ENCODE measurements at places on chromosomes 1 and 21.
A peak's percentile ranks its signal among the peaks of the same experiment; 100 is the strongest.

GRCh38 chr1:167520711-167521206 is 2.4 kb upstream of the CD247 start:
- DNase-seq, result peak; percentile 61

- no peak for DNase-seq
These were observed 414.5 kb downstream of the ADGRL2 start for GRCh38 chr1:82215056-82215852.

GRCh38 chr1:245404952-245405351 is 250.2 kb downstream of the KIF26B start:
- no peak for DNase-seq

GRCh38 chr1:87398641-87399040 is 70.0 kb downstream of the LMO4 start:
- DNase-seq, result no peak

DNA sequence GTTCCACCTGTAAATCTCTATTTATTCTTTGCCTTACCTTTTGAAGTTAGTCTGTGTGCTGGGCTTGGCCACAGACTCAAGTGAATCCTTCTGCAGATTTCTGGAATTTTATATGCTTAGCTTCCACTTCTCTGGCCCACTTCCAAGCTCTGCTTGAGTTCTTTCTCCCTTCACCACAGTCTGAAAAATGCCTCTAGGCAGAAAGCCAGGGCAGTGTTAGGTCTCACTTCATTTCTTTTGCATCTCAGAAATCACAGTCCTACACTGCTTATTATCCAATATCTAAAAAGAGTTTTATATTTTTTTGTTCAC is 48.9 kb downstream of the INKA2 start:
- no peak for DNase-seq

DNA sequence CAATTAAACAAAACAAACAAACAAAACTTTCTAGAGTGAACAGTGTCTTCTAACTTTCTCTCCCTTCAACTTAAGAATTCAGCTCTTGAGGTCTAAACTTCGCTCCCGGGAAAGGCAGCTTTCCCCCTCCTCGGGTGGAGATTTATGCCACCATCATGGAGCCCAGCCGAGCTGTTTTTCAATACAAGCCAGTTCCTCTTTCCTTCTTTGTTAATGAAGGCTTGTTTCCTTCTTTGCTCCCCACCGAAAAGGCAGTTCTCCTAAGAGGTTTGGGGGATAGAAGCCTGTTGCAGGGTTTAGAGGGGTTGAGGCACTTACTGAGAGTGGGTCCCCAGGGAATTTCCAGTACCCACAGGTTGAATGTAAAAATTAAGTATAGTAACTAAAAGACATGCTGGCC is 26.5 kb downstream of the OLIG1 start:
- no peak for DNase-seq

DNA sequence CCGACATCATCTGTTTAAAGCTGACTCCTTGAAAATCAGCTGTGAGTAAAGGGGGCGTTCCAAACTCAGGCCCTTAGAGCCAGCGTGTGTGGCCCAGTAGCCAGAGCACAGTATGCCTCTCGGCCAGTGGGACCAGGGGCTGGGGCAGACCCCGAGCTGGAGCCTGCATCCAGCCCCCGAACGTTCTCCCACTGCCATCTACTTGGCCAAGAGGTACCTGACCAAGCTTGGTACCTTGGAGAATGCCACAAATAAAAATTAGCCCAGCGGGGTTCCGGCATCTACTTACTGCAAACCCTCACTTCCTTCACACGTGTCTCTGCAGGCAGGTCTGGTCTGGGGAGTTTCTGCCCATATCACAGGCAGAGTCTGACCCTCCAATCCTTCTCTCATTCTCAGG is 56.7 kb upstream of the COL6A2 start:
- no peak for DNase-seq

DNA sequence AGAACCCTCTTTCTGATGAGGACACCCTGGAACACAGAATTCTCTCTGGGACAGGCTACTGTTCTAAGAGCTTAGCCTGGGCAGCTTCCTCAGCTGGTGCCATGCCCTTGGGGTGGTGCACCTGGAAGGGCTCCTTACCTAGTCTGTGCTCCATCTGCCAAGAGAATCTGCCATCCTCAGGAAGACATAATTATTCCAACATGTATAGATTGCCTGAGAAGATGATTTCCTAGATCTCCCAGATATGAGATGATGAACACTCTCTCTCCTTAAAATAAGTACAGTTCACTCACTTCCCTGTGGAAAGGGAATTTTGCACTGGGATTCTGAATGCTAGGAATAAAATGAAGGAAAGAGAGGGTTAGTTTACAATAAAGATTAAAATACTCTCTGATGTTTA is 87.6 kb downstream of the NENF start:
- DNase-seq, result no peak

- DNase-seq, result peak; percentile 43
These were observed 39.6 kb upstream of the LDLRAP1 start for GRCh38 chr1:25503551-25504426.

DNA sequence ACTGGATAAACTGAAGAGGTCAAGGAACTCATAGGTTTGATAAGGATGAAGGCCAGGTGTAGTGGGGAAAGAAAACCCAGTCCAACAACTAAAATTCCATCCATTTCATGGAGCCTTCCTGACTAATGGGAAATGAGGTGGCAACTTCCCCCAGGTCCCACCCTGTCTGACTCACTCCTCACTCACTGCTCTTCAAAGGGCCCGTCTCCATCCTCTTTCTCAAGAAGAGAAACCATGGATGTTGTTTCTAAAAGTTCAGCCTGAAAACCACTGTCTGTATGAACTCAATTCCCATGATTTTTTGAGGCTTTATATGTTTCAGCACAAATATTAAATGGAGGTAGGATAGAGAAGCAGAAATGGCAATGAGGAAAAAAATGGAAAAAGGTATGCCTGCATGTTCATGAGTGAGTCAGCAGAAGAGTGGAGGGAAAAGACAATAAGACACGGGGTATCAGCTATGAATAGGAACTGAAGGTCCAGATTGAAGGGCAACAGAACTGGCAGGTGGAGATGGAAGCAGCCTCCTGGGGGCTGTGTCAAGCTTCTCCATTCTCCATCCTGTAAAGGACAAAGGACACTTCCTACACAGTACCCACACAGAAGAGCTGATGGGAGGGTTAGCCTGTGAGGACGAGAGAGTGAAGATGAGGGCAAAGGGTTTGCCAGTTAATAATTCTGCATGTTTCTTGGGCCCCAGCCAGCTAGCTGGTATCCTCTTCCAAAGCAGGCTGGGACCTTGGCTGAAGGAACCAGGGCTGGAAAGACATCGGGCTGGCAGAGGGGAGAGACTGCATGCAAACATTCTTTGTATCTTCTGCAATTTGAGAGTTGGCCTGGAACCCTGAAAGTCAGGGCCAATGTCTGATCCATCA is 5.5 kb upstream of the ELOVL1 start:
- no peak for DNase-seq

GRCh38 chr1:162912061-162912667 is 51.2 kb upstream of the CCDC190 start:
- no peak for DNase-seq

DNA sequence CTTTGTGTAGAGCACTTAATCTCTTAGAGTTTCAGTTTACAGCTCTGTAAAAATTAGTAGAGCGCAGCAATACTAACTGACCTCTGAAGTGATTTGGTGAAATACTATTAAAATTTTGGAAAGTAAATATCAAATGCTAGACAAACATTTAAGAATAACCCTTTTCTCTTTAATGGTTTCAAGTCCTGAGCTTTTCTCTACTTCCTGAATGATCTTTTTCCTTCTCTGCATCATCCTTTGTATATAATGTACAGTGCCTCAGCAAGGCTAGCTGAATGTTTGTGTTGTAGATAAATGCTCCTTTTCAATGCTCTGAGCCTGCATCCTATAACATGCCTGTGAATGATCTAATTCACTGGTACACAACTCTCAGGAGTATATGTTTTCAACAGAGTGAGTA is 272.9 kb downstream of the ADGRL2 start:
- no peak for DNase-seq

DNA sequence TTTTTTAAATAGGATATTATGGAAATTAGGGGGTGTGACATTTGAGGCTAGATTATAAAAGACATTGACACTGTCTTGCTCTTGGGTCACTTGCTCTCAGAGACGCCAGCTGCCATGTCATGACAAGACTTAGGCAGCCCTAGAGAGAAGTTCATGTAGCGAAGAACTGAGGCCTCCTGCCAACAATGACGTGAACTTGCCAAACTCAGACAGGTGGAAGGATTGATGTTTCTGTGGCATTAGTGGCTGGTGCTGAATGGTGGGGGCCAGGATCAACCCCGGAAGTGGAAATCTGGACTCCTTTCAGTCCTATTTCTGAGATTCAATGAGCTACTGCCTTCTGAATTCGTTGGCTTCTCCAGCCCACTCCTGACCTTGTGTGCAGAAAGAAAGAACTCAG is 14.7 kb downstream of the NCF2 start:
- no peak for DNase-seq

- no peak for DNase-seq
These were observed 105.6 kb upstream of the TMPRSS2 start for GRCh38 chr21:41613533-41613909.

DNA sequence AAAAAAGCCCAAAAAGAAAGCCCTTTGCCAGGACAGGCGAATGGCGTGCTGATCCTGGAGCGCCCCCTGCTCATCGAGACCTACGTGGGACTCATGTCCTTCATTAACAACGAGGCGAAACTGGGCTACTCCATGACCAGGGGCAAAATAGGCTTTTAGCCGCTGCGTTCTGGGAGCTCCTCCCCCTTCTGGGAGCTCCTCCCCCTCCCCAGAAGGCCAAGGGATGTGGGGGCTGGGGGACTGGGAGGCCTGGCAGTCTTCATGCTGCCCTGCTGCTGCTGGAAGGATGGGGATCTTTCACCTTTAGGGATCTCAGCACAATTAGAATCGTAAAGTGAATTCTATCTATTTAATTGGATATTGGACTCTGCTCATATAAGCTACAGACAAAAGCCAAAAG is 3.6 kb downstream of the TPRG1L start:
- no peak for DNase-seq

GRCh38 chr1:36411674-36412648 is 14.3 kb upstream of the LSM10 start:
- peak; percentile 66 for DNase-seq

GRCh38 chr1:209569455-209570207 is 13.9 kb upstream of the CAMK1G start:
- DNase-seq, result peak; percentile 75

GRCh38 chr21:23853796-23854379 is 1753.4 kb downstream of the MRPL39 start:
- peak; percentile 8 for DNase-seq

GRCh38 chr1:225754940-225755641 is 22.5 kb upstream of the SRP9 start:
- no peak for DNase-seq

DNA sequence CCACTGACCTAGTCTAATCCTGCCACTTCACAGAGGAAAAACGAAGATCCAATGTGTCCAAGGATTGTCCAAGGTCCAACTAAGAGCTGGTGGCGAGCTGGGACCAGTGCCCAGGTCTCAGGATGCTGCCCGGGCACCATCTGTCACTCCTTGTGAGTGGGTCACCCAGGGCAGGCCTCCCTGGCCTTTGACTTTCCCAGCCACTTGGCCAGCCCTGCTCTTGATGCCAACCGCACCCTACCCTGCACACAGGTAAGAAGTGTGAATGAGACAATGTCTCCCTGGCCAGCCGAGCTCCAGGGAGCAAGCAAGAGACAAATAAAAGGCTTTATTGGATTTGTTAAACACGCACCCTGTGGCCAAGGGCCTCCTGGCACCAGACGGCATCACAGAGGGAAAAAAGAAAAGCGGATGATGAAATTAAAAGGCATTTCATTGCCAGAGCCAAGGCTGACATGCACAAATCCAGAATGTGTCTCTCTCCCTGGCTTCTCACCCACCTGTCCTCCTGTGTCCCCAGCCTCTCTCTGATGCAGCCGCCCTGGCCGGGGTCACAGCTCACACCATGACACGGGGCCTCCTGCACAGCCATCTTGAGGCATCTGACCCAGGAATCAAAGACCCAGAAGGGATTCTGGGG is 72.8 kb downstream of the CAMK2N1 start:
- DNase-seq, result no peak

- DNase-seq, result no peak
These were observed at the start of gene BCL2L15 for GRCh38 chr1:113887402-113888175. Gene BCL2L15, minus strand, starts transcription at chr1:113887581. Its CDS starts 206 bp downstream, at chr1:113887375.

GRCh38 chr1:117606649-117607430 is 992 bp downstream of the TENT5C start:
- peak; percentile 79 for DNase-seq

DNA sequence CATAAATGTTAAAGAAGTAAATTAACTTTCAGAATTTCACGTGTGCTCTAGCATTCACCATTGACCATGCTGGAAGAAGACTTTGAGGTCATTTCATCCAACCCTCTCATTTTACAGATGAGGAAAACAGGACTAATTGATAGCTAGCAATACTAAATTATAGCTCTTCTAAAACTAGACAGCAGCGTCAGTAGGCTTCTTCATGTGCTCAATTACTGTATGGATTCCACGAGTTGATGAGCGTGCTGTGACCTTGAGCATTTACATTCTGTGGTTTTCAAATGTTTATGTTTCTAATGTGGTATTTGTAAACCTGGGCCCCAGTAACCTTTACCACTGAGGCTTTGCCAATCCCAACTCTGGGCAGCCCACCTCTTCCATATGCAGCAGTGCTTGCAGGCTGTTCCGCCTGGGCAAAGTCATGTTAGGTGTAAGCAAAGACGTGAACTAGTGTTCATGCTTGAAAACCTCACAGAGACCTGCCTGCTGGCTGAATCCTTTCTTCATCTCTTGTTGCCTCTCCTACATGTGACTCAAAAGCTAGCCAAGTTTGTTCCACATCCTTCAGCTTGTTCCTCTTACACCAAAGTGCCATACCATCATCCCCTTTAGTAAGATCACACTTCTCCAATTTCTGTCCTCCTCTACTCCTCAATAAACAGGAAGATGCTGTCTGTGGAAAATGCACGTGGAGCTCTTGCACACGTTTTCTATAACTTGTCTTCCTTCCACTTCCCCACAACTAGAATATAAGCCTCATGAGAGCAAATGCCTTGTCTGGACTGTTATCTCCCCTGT is 17.2 kb downstream of the KCNJ15 start:
- DNase-seq, result no peak

DNA sequence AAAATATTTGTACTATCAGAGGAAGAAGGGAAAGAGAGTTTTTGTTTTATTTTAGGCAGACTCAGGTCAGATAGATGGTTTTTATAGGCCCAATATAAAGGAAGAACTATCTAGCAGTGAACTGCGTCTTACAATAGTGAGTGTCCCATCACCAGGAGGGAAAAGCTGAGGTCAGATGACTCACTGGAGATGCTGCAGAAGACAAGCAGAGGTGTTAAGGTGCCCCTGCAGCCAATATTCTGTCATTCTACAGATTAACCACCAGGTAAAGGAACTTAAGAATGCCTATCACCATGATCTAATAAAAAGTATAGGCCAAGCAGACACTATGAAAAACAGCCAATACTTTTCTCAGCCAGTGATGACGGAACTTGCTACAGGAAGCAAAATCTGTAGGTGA is 29.6 kb downstream of the IVNS1ABP start:
- DNase-seq, result no peak

- no peak for DNase-seq
These were observed 22.1 kb downstream of the CRYAA start for GRCh38 chr21:43190951-43191350.

Measured in hematopoietic multipotent progenitor cell treated with erythropoietin and hydrocortisone succinate and interleukin-3 and kit ligand, for 17 days (in vitro differentiated cells).